ENCODE measurements at places on chromosomes 7 and 10.

DNA sequence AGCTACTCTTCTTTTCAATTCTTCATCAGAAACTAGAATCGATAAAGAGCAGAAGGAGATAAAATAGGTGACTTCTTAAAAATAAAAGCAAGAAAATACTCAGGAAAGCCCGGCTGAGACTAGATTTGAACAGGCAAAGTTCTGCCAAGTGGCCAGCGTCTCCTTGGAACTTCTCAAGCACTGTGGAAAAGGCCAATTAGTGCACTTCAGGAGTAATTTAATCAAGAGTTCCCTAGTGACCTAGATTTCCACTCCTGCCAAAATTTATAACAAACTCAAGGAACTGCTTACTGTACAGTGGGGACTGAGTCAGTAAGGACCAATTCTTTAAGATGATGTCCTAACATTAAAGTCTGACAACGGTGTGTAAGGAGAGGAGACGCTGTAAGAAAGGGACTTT, 57.3 kb downstream of the CHCHD3 start:
- DNase-seq: no peak

GRCh38 chr7:151342811-151343210, 1.2 kb downstream of the NUB1 start:
- DNase-seq: no peak

DNA sequence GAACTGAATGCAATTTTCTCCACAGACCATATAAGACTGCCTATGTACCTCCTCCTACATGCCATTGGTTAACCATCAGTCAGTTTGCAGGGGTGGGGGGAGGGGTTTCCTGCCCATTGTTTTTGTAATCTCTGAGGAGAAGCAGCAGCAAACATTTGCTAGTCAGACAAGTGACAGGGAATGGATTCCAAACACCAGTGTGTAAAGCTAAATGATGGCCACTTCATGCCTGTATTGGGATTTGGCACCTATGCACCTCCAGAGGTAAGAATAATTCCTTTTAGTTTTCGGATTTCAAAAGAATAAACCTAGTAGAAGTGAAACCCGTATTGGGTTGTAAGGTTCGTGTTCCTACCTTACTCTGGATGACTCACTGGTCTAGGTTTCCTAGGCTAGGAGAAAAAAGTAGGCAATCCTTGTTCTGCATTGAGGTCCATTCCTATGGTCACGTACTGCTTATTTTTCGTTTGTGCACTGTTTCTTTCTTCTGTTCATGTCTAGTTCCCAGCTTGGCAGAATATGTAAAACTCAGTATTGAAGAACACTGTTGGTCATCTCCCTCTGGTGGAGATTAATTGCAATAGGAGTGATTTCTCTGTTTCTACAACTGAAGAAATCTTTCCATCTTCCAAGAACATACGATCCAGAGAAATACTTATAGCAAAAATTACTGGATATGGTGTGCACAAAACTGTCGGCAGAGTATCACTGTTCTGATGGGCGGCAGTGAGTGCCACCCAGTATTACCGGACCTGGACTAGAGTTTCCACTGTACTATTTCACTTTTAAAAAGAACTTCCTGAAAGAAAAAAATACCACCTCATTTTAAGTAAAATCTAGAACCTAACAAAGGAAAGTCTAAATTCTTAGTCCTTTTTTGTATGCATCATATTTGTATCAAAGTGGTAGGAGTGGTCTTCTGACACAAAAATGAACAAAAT, at the start of gene AKR1C3:
Gene AKR1C3, plus strand, starts transcription at position 150 of the 941 bp plus-strand sequence. Its CDS starts 31 bp downstream, at position 181.
- no peak for DNase-seq

- no peak for DNase-seq
Measured at GRCh38 chr7:2661602-2662272, 26.3 kb upstream of the AMZ1 start.

DNA sequence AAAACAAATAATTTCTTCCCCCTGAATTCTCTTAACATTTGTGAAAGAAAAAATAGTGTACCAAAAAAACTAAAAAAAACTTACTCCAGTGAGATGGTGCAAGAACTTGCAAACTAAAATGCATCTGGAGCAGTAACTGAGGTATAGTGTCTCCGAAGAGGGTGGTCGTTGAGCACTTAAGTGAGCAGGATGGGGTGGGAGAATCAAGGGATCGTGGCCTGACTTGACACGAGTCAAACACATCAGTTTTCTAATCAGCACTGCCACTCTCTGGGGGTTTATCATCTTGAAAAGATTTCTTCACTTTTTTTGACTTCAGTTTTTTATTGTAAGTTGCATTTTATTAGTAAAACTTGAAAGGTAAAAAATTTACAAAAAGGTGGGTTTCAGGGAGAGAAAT, 2.5 kb downstream of the ZNF273 start:
- DNase-seq: no peak

DNA sequence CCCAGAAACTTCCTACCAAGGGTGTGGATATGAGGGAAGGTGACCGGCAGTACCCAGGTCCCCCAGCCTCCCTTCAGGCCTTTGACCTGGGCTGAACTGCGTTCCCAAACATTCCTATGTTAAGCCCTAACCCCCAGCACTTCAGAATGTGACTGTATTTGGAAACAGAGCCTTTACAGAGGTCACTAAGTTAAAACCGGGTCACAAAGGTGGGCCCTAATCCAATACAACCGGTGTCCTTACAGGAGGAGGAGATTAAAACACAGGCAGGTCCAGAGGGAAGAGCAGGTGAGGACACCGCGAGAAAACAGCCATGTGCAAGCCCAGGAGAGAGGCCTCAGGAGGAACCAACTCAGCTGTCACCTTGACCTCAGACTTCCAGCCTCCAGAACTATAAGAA, 28.0 kb downstream of the GRB10 start:
- DNase-seq: no peak

DNA sequence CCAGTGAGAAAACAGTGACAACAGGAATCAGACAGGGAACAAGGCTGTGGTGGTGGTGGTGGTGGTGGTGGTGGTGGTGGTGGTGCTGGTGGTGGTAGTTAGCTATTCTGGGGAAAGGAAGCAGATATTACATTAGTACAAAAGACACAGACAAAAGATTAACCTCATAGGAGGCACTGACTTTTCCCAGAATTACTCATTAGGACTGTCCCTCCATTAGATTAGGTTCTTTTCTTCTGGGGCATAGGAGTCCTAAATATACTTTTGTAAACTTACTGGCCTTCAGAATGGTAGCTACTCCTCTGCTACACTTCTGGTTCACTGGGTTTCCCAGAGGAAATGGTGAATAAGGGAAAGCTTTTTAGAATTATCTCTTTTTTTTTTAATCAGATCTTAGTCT, 156.6 kb upstream of the SEMA3D start:
- DNase-seq: no peak

DNA sequence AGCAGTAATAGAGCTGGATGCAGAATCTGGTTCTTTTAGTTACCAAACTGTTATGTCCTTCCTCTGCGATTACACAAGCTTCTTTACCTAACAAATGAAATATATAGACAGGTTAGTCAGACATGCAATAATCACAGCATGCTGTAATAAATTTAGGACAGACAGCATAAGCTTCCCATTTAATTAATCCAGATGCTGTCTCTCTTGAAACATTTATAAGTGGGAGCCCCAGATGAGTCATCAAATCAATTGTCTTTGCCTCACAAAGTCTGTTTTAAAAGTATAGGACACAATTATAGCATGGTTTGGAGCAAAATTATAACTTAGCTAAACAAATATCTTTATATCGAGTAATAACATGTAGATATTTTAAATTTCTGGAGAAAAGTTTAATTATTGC, 1.6 kb downstream of the CDNF start:
- no peak for DNase-seq

DNA sequence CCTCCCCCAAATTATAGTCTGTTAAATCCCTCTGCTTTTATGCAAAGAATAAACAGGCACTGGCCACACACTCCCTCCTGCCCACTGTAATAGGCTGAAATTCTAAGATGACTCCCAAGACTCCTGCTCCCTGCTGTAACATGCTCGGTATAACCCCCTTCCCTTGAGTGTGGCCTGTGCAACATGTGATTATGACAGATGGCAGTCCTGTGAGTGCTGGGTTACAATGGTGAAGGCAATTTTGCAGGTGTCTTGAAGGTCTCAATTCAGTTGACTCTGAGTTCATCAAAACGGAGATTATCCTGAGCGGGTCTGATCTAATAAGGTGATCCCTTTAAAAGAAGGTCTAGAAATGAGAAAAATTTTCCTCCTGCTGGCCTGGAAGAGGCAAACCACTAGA, 55.9 kb downstream of the CREB3L2 start:
- DNase-seq: no peak

DNA sequence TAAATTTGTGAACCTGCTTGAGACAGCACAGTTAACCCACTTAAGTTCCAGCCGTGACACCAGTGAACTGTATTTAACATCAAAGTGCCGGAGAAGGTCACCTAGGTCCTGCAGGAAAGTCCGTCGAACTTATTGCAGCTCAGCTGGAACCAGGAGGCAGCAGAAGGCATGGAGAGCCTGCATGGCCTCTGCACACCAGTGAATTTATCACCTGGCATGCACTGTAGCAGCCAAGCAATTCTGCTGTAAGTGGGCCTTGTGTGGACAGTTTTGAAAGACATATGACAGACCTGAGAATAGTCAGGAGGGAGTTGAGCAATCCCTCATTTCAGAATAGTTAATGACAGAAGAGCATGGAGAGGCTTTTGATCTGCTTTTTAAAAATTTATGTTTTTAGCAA, 108.8 kb downstream of the PLXDC2 start:
- DNase-seq: no peak

DNA sequence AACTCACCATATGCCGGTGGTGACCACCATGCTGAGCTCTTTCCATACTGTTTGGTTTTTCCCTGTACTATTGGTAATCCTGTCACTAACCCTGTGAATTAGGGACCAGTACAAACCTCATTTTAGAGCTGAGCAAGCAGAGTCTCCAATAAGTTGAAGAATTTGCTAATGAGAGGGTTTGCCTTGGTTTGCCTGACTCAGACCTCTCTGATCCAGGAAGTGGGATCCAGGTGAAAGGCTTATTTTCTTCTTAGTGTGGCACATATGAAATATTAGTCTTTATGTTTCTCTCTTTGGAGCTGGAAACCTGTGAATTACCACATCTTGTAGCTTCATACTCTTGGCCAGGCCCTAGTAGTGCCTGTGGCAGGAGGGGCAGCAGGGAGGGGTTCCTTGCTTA, 114.1 kb upstream of the IGFBP3 start:
- no peak for DNase-seq

DNA sequence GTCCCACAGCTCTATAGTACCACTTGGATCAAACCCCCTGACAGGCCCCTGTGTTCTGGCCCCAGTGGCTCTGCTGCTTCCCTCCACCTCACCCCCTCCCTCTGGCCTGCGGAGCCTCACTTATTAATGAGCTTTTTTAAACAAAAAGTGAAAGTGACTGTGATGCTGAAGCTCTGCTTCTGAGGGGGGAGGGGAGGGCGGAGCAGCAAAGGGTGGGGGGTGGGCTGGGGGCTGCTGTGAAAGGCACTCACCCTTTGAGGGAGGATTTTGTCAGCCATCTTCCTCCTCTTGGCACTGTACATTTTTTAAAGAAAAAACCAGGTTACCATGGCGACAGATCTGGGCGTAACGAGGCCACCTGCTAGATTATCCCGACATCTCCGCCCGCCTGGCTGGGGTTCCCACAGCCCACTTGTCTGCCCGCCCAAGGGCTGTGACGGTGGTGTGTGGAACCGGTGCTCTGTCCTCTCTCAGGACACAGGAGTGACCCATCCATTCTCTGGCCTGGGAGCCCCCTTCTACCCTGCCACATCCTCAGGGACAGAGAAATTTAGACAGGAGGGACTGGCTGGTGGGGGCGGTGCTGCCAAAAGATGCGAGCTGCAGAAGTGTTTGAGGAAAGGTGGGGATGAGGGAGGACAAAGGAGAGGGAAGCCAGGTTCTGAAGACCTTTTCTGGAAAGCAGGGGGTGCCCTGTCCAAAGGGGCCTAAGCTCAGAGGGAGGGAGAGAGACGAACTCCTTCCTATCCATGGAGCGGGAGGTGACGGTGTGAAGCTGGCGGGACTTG, 4.9 kb downstream of the SMARCD3 start:
- DNase-seq: peak; percentile 80
